ENCODE measurements at places on chromosomes 3 and 15. TPM values are rescaled to one million over a fixed set of nuclear protein-coding genes. Genes with fewer than 3 reads are reported as not detected.

GRCh38 chr3:24375947-24376384 lies 118.7 kb downstream of the THRB start:
- no peak for DNase-seq

DNA sequence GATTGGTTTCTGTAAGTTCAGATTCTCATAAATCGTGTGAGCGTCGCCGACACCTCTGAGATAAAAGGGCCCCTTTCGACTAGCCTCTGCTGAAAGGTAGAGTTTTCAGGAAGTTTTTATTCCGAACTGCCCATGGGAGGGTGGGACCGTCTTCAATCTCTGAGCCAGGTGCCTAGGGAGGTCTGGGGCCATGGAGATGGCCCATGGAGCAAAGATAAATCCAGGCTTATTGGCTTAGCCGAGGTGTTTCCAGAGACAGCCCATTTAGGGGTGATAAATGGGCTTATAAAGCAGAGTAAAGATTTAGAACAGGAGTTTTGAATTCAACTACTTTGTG lies 442 bp downstream of the QTRT2 start:
- DNase-seq = no peak

DNA sequence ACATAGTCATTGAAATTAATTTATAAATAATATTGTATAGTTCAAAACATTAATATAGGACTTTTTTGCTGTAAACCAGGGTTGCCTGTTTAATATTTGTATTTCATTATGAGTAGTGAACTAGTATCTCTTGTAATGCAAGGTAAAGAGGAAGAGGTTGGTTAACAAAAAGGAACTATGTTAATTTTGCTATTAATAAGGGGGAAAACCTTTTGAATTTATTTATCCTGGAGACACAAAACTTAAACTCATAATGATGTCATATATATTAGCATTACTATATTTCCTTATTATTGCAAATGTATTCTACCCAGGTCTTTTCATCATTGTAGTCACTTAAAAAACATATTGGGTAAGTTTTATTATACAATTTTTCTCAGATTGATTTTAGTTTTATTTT lies 94.5 kb downstream of the CHL1 start:
- DNase-seq = no peak

DNA sequence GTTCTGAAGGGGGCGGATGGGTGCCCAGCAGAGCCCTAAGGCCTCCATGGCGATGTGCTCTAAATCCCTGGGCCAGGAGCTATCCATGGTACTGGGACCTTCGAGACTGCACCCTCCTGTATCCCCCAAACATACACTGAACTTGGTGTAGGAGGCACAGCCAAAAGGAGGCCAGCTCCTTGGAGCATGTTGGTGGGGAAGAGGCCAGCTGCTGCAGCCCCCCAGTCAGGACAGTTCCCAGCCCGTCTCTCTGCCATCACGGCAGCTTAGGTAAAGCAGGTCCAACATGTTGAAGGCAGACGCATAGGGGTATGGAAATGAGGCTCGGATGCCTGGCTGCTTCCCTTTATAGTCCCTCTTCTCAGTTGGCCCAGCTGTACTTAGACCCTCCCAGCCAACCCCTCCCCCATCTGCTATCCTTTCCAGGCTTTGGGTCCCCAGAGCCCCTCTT lies 1.8 kb downstream of the CAMKV start:
- DNase-seq = peak; percentile 41

DNA sequence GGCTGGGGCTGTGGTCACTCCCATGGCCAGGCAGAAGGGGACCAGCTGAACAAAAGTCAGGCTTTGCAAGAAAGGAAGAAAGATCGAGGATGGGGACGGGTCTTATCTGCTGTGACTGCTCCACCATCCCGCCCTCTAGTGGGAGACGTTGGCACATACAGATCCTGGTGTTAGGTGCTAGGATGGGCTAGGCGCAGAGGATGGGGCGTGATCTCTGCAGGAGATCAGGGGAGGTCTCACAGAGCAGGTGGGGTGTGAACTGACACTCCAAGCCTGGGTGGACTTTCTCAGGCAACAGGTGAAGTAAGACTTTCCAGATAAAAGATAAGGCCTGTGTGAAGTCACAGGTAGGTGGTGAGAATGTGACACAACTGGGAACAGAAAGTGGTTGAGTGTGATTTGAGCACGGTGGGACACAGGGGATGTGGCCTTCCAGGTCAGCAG lies 141.9 kb upstream of the SMAD3 start:
- peak; percentile 44 for DNase-seq

DNA sequence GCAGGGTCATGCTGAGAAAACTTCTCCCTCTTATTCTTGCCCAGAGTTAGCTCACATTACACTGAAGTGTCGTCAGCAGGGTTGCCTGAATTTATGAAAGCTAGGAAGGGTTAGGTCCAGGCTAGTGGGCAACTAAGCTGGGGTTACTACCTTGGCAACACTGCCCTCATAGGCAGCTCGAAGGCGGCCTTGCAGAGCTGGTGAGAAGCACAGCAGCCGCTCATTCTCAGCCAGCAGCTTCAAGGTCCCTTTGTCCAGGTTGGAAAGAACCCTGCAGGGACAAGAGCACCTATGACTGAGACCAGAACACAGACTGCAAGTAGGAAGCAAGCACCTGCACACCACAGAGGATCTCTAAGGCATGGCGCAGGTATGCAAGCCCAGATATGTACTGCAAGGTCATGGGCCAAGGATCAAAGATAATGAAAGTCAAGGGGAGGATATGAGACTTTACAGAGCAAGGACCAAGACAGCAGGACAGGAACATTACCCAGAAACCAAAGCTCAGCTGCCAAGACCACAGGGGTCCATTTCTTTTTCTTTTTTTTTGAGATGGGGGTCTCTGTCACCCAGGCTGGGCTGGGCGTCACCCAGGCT lies 2.8 kb downstream of the CDAN1 start:
- no peak for DNase-seq

DNA sequence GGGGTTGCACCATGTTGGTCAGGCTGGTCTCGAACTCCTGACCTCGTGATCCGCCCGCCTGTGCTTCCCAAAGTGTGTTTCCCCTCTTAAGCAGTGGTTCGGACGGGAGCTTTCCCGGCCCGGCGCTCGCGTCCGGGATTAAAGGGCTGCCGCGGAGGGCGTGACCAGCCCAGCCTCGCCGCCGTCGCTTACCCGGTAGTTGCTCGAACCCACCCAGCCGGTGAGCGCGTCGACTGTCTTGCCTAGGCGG lies 513 bp downstream of the CLASP2 start:
- DNase-seq = no peak

GRCh38 chr15:64774037-64774628 lies 1.3 kb downstream of the RBPMS2 start:
- no peak for DNase-seq

GRCh38 chr15:75178171-75178937 lies 23.3 kb upstream of the C15orf39 start:
- DNase-seq = no peak

GRCh38 chr3:46496746-46497555 lies 825 bp upstream of the RTP3 start:
- DNase-seq = peak; percentile 67

GRCh38 chr3:59566481-59566975 lies 516.7 kb upstream of the CFAP20DC start:
- DNase-seq = no peak

DNA sequence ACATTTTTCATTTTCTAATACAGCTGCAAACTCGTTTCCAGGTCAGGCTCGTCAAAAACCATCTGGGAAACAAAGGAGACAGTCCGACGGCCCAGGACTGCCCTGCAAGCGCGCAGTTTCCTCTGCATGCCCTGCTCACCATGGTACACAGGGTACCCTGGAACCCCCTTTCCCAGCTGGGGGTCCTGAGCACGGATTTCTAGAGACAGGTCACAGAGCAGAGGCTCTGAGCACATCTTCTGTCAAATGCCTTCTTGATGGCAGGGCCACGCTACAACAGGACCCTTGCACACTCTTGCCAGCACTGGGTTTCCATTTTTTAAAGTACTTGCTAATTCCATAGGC lies 8.1 kb downstream of the ZXDC start:
- DNase-seq = no peak

DNA sequence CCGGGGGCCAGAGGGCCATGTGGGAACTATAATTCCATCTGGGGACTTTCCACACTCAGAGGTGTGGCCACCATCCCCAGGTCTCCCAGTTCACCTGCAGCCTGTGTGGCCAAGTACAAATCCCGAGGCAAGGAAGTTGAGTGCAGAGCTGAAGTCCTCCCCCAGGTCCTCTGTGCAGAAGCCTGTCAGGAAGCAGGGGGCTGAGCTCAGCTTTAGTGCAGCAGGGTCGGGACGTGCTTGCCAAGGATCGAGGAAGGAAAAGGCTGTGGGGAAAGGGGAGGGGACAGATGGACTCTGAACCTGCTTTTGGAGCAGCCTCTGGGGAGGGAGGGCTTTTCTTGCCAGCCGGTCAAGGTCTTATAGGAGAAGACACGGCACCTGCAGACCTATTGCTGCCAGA lies 67.7 kb downstream of the CHRNA7 start:
- DNase-seq = no peak

DNA sequence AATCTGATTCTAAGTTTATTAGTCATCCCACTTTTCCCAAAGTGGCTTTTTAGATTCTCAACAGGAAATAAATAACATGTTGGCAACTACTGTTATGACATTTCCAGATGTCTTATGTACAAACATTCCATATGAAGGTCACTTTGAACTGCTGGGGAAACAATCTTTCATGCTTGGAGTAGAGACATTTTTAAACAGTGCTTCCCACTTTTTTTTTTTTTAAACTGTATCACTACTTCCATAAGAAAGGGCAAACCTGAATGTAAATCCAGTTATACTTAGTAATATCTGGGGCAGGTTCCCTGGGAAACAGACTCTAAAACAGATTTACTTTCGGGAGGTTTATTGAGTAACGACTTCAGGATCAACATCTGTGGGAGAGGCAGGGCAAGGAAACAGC lies 473.8 kb downstream of the TAFA4 start:
- no peak for DNase-seq

DNA sequence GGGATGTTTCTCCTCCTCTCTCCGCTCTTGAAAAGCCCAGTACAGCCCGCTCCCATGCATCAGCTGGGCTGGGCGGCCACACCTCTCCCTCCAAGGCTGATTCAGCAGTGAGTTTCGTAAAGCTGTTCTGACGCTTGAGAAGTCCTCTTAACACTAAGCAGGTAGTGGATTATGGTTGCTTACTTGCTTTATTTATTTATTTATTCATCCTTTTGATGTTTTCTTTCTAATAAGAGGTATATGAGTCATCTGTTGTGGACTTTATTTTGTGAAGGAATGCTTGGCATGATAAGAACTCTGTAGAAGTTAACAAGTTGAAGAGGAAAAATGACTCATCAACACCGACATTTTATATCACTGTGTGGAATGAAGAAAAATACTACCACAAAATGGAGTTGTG lies 285.0 kb downstream of the SQOR start:
- DNase-seq = peak; percentile 95

DNA sequence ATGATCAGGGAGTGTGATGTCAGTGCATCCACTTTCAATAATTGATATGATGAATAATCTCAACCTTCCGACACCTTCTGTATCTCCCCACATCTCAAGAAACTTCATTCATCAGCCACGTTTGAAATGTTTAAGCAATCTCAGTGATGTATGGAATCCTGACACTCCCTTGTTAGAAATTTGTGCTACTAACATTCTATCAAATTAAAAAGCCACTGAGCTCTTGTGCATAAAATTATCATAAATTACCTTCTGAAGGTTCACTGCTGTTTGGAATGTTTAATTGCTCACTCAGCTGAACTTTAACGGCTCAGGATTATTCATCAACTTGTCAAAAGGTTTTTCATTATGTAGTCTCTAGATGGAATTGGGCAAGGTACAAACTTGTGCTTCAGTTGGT lies 108.4 kb upstream of the DPH6 start:
- peak; percentile 42 for DNase-seq

- DNase-seq = peak; percentile 75
Observed at GRCh38 chr3:134077649-134078161, 48.0 kb upstream of the SLCO2A1 start.

IL17RB gene
- 0.25 TPM for total RNA-seq

OXTR gene
- 68.4 TPM for total RNA-seq

WWTR1 gene
- total RNA-seq = 36.4 TPM

CEMIP gene
- total RNA-seq = 2.1 TPM

All from M059J (cell line).